ENCODE measurements at places on chromosomes 2 and 18.

DNA sequence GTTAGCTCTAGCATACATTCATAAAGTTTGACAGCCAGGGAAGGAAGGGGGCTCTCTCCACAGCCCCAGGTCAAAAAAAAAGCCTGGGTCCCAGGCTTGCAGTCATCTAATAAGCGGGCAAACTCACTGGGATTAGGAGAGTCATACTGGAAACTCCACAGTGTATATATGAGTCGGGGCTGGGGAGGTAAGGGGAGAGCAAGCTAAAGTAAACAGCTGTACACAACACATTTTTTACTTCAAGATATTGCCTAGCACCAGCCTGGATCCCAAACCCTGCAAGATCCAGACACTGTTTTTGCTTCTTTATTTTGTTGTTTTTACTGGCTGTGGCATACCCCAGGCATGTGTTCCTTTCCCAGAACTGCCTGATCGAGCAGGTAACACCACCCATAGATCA lies 291.3 kb upstream of the TANK start:
- DNase-seq, result no peak

- DNase-seq, result no peak
Measured at GRCh38 chr2:224293976-224294375, 107.9 kb downstream of the FAM124B start.

GRCh38 chr2:160502478-160502877 lies 8.9 kb upstream of the RBMS1 start:
- DNase-seq, result no peak

- no peak for DNase-seq
Measured at GRCh38 chr2:105712981-105713596, 31.6 kb upstream of the NCK2 start.

DNA sequence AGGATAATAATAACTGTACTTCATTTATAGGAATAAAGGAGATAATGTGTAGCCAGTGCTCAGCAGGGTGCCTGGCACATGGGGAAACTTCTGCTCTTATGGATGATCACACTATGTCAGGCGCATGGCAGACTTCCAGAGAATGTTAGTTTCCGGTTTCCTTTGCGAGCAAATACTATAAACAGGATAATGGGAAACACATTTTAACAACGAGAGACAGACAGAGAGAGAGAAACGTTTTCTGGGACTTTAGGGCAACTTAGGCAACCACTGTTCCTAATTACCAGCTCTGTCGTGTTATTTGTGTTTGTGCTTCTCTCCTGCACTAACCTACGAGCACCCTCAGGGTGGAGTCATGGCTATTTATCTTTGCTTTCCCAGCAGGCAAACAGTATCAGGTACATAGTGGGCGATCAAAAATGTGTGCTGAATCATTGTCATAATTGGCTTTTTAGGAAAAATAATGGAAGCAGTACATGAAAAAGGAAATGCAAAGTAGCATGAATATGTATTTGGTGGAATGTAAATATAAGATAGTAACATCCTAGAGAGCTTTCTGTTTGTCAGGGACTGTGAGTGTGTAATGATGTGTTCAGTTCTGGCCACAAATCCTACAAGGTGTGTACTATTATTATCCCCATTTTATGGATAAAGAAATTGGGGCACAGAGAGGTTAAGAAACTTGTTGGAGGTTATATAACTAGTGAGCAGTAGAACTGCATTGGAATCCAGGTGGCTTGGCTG lies 36.8 kb upstream of the IGFBP2 start:
- DNase-seq, result no peak

GRCh38 chr2:220662431-220662830 lies 909.7 kb downstream of the EPHA4 start:
- DNase-seq, result no peak

DNA sequence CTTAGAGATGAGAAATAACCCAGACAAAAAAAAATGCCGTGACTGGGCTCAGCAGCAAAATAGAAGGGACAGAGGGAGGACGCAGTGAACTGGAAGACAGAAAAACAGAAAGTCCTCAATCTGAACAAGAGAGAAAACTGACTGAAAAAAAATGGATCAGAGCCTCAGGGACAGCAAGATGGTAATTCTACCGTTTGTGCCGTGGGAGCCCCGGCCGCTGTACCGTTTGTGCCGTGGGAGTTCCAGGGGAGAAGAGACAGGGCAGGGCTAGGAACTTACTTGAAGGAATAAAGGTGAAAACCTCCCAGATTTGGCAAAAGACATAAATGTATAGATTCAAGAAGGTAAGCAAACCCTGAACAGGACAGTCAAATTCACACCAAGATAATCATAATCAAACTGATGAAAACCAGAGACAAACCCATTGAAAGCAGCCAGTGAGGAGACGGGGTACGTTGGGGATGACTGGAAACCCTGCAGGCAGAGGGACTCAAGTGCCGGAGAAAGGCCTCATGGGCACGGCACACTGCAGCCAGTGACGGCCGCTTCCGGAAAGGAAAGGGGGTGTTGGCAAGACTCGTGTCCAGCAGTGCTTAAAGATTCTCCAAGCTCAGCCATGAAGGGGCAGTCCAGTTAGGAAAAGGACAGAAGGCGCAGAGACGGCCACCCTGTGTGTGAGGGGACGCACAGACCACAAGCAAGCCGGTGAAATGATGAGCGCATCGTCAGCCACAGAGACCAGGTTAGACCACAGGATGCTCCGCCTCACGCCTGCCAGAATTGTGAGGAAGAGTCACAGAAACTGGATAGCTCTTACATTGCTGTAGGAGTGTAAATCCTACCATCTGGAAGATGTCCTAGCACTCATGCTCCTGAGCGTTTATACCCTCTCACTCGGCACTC lies 40.0 kb upstream of the NFATC1 start:
- DNase-seq, result no peak

- DNase-seq, result no peak
Measured at GRCh38 chr2:105373344-105373781, 25.5 kb downstream of the FHL2 start.

GRCh38 chr2:29920130-29920577 lies 1.2 kb downstream of the ALK start:
- peak; percentile 35 for DNase-seq

GRCh38 chr18:8717011-8717770 lies 11.8 kb downstream of the MTCL1 start:
- DNase-seq, result no peak

DNA sequence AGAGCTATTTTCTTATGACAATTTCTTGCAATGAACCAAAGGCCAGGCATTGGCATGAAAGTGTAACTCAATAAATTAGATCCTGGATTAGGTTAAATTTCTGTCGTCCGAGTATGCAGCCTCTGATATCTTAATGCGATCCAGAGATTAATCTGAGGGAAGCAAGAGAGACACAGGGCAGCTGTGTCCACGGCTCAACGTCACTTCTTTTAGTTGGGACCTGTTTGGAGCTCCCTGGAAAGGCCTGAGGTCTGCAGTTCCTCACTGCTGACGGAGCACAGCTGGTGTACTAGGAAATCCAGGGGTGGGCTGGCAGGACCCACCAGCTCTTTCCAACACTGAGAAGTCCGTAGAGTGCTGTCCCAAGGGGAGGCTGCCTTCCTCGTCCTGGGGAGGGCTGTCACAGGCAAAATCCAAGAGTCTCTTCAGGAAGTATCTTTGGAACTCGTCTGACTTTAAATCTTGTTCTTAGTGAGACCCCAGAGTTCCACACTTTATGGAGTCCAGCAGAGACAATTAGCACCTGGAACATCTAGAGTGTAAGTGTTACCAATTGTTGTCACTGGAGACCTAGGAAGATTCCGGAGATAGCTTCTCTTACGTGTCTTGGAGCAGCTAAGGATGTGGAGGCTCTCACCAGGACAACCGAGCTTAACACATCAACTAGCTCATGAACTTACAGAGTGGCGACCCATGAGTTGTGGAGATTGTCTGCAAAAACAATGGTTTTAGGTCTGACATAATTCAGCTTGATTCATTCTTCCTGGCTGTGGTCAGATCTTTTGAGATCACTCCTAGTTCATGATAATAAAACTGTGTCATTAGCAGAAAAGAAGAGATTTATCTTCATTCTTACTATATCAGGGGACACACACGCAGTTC lies 173.7 kb downstream of the ACKR3 start:
- no peak for DNase-seq

All from stimulated activated CD4-positive, alpha-beta T cell treated with anti-CD3 and anti-CD28 coated beads, Interleukin-4, amount 100 ng/mL, for 24 hours (primary cell).